ENCODE measurements at places on chromosomes 5 and 9. TPM values are rescaled to one million over a fixed set of nuclear protein-coding genes. Genes with fewer than 3 reads are reported as not detected.

Gene S1PR3
- total RNA-seq: 36.4 TPM

Gene SH2D3C
- total RNA-seq: 27.7 TPM

Gene MAT2B
- 84.4 TPM for total RNA-seq

Gene CBY3
- total RNA-seq: not detected

Gene ISOC1
- 12.4 TPM for total RNA-seq

Gene ZNF474
- total RNA-seq: 0.38 TPM

Gene KIF24
- 2.8 TPM for total RNA-seq

Gene DEPDC1B
- total RNA-seq: 0.50 TPM

Gene SPINK7
- not detected for total RNA-seq

Gene RICTOR
- 43.8 TPM for total RNA-seq

Gene GARIN3
- total RNA-seq: not detected

Gene SPINK1
- 2.2 TPM for total RNA-seq

Gene GPBP1
- 80.9 TPM for total RNA-seq

Gene CARTPT
- not detected for total RNA-seq

Gene CLTA
- 205 TPM for total RNA-seq

Gene UBAC1
- total RNA-seq: 40.2 TPM

Gene NR5A1
- total RNA-seq: not detected

Gene PALM2AKAP2
- total RNA-seq: 10.6 TPM

Gene IFNA13
- not detected for total RNA-seq

Gene SARDH
- total RNA-seq: 4.6 TPM

Gene SPINK6
- not detected for total RNA-seq

Gene OR2V1
- not detected for total RNA-seq

Gene ANKRD31
- total RNA-seq: 0.38 TPM

Gene CER1
- not detected for total RNA-seq

Gene ANKRD34B
- total RNA-seq: 1.5 TPM

Gene C5orf46
- total RNA-seq: not detected

Gene NREP
- total RNA-seq: 20.9 TPM

Gene PTGDS
- total RNA-seq: 236 TPM

Gene KIF4B
- not detected for total RNA-seq

Gene RGS3
- 114 TPM for total RNA-seq

Gene GLRX
- 57.4 TPM for total RNA-seq

Gene ESM1
- 0.38 TPM for total RNA-seq

Gene TIMD4
- 8.0 TPM for total RNA-seq

Gene SPINK13
- 1.6 TPM for total RNA-seq

Gene WDR31
- total RNA-seq: 8.7 TPM

Gene SPATA31E1
- total RNA-seq: not detected

Gene ARID3C
- not detected for total RNA-seq

Gene SLC35D2
- total RNA-seq: 27.7 TPM

Gene MAMDC2
- 7.1 TPM for total RNA-seq

Gene CDKN2B-AS1
- 0.82 TPM for total RNA-seq

Gene RIMOC1
- total RNA-seq: 28.9 TPM

Gene C9orf152
- total RNA-seq: 1.8 TPM

Gene BTF3
- 446 TPM for total RNA-seq

Gene HEMGN
- total RNA-seq: 0.16 TPM

Gene SLC22A5
- total RNA-seq: 28.3 TPM

Gene ZDHHC11
- total RNA-seq: 10.1 TPM

Gene GABRA6
- total RNA-seq: not detected

Gene WDR38
- 0.31 TPM for total RNA-seq

Gene PCDHAC2
- total RNA-seq: 3.6 TPM
